T-cell (primary cell): ENCODE measurements at places on chromosomes 3 and 15. TPM values are rescaled to one million over a fixed set of nuclear protein-coding genes. Genes with fewer than 3 reads are reported as not detected.

DNA sequence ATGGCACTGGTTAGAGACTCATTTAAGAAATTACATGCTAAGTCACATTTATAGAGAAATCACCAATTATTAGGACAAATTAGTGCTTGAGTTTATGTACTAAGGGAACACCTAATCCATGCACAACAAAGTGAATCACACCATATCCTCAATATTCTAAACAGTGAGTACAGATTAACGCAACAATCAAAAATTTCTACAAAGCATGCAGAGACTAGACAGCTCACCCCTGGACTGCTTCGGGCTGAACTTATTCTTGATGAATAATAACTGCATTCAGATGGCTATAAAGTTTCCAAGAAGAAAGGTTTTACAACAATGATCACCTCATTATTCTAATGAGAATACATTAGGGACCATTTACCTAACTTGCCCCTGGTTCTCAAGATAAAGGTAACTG lies 66.5 kb downstream of the LRRFIP2 start:
- no peaks in the 10 kb centered on the region for H3K4me1 ChIP-seq
- no peak overlapping the region for H3K27ac ChIP-seq
- DNase-seq = no peak
- no peaks in the 10 kb centered on the region for H3K36me3 ChIP-seq

DNA sequence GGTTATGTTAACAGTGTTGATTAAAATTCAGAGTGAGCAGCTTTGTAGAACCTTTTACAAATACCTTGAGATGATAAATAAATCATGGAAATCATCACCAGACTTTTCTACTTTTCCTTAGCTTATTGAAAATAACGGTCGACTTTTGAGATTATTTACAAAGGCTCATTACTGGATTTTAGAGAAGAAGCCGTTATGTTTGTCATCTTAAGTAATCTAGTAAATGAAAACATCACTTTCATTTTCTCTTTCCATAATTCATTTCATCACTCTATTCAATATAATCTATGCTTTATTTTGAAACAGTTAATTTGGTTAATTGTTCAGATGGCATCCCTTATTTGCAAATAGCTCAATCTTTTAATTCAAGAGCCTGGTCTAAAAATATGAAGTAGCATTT lies 3.6 kb downstream of the PLCL2 start:
- H3K36me3 ChIP-seq = no peaks in the 10 kb centered on the region
- H3K4me1 ChIP-seq = peaks cover 49% of the 10 kb centered on the region
- H3K4me3 ChIP-seq = peak overlapping the region; percentile 44
- no peak for DNase-seq
- no peaks in the 10 kb centered on the region for H3K27me3 ChIP-seq

RARB gene
- not detected for total RNA-seq

DNA sequence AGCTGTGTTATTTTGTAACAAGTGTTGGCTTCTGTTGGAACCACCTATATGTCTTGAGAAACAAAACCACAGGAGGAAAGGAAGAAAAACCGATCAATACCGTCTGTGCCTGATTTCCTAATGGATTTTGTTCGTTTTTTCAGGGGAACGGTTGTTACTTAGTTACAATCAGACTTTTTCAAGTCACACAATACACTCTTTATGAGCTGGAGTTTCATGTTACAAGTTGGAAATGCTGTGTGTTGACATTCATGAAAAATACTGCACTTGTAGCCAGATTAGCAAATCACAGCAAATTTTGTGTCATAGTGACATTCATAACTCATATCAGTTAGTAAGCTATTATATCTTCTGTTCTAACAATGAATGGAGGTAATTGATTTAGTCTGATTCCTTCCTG lies 78.9 kb downstream of the SLTM start:
- H3K4me3 ChIP-seq = no peak overlapping the region
- H3K27ac ChIP-seq = no peak overlapping the region
- no peaks in the 10 kb centered on the region for H3K27me3 ChIP-seq
- DNase-seq = no peak
- no peaks in the 10 kb centered on the region for H3K4me1 ChIP-seq
- peaks cover 10% of the 10 kb centered on the region for H3K36me3 ChIP-seq

LRTM1 gene
- total RNA-seq = not detected

DNA sequence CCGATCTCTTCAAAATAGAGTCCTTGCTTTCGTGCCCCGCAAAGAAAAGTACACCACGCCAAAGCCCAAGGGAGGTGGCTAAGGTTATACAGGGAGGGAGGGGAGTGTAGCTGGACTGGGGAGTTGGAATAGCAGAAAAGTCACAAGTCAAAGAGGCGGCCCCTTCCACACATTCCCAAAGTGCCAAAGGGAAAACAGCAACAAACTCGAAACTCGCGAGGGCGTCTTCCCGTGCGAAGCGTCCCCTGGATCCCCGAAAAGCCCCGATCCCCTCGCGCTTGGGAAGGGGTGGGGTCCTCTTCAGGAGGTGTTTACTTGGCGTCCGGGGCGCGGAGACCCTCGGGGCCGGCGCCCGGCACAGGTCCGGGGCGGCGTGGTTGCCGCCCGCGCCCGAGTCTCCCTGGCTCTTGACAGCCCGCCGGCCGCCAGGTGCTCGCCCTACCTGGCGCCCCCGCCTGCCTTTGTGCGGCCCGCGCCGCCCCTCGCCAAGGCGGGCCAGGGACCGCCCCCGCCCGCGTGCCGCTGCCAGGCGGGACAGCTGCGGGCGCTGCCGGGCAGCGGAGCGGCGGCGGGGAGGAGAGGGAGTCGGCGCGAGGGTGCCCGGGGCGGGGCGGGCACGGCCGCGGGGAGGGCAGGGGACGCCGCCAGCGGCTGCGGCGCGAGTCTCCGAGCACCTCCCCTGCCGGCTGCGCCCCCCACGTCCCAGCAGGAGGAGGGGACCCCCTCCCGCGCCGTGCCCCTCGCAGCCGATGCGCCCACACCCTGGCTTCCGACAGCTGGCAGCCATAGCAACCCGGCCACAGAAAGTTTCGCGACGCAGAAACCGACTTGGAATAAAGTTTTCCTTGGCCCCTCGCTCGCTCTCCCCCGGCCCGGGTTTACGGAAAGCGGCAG lies 966 bp downstream of the MYO1E start:
- H3K27me3 ChIP-seq = peaks cover 7% of the 10 kb centered on the region
- H3K4me3 ChIP-seq = peak overlapping the region; percentile 54
- DNase-seq = no peak
- H3K4me1 ChIP-seq = no peaks in the 10 kb centered on the region

DNA sequence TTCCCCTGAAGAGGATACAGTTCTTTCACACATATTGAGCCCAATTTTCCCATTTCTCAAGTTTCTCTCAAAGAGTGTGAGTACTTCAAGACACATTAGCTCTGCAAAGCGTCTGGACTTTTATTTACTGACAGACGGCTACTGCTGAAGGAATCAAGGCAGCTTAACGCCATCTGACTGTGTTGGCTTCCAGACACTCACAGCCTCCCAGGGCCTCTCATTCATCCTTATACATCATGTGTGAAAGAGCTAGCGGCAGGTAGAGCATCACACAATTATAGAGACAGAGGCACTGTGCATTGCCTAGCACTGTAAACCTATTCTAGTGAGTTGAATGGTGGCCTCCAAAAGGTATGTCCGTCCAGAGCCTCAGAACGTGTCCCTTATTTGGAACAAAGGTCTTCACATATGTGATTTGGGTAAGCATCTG lies 284.1 kb upstream of the STT3B start:
- H3K27me3 ChIP-seq = no peaks in the 10 kb centered on the region
- H3K36me3 ChIP-seq = no peaks in the 10 kb centered on the region
- H3K4me1 ChIP-seq = no peaks in the 10 kb centered on the region
- H3K27ac ChIP-seq = no peak overlapping the region
- DNase-seq = no peak
- H3K4me3 ChIP-seq = no peak overlapping the region

DNA sequence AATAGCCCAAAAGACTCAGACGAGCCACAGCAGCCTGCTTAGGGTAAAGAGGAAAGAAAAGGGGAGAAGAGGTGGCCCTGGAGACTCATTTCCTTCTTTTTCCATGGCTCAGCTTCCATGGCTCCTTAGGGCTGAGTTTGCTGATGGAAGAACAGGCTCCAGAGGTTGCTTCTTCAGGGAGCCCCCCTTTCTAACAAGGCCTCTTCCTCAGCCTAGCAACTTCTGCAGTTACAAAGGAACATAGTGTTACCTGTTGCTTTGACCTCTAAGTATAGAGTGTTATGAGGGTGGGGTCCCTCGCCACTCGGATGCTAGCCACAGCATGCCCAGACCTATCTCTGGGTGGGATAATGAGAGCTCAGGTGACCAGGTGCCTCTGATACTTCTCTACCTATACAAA lies 43.2 kb upstream of the SPESP1 start:
- no peak overlapping the region for H3K27ac ChIP-seq
- DNase-seq = no peak
- H3K4me3 ChIP-seq = no peak overlapping the region

DNA sequence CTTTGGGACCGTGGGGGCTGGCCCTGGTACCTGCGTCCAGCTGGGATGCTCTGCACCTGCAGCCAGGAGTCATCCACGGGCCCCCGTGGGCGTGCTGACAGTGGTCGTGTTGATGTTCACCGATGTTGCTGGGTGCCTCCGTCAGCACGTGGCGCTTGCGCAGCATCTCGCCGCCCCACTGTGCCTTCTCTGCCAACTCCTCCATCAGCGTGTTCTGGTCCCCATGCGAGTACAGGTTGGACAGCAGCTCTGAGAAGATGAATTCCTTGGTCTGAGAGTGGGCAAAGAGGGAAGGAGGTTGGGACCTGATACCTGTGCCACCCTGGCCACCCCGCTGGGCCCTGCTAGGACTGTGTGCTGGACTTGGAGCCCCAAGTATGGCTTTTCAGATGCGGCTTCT lies 61.4 kb downstream of the ADAMTS7 start:
- DNase-seq = no peak
- H3K27me3 ChIP-seq = no peaks in the 10 kb centered on the region
- H3K4me3 ChIP-seq = no peak overlapping the region

DNA sequence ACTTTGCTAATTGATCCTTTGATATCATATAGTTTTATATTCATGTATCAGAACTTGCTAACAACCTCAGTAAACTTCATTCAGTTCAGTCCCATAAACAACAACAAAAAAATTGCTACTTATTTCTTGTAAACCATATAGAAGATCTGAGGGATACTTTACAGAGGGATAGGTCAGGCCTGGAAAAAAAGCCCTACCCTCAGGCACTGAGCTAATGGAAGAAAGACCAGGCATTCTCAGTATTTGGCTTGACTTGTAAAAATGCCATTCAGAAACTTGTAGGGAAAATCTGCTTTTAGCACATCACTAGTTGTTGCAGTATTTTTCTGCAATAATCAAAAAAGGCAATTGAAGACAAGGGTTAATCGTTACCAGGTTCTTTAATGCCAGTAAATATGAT lies 33.1 kb downstream of the ARMC8 start:
- no peaks in the 10 kb centered on the region for H3K27me3 ChIP-seq
- H3K4me3 ChIP-seq = no peak overlapping the region
- peaks cover 4% of the 10 kb centered on the region for H3K4me1 ChIP-seq
- H3K27ac ChIP-seq = no peak overlapping the region
- H3K36me3 ChIP-seq = no peaks in the 10 kb centered on the region

- no peaks in the 10 kb centered on the region for H3K36me3 ChIP-seq
- H3K4me1 ChIP-seq = no peaks in the 10 kb centered on the region
- H3K27me3 ChIP-seq = peaks cover 11% of the 10 kb centered on the region
- H3K4me3 ChIP-seq = no peak overlapping the region
- no peak for DNase-seq
Observed at GRCh38 chr3:10410383-10411002, 89.6 kb upstream of the SEC13 start.

ITIH1 gene
- not detected for total RNA-seq

- no peaks in the 10 kb centered on the region for H3K27me3 ChIP-seq
- H3K4me3 ChIP-seq = no peak overlapping the region
- no peak overlapping the region for H3K27ac ChIP-seq
- no peaks in the 10 kb centered on the region for H3K36me3 ChIP-seq
- DNase-seq = no peak
- no peaks in the 10 kb centered on the region for H3K4me1 ChIP-seq
Observed at GRCh38 chr3:178097576-178097975, 438.7 kb upstream of the KCNMB2 start.

RGMA gene
- 0.15 TPM for total RNA-seq

GPR149 gene
- not detected for total RNA-seq

GRCh38 chr3:53003320-53003719 lies 42.6 kb downstream of the SFMBT1 start:
- no peak for DNase-seq
- H3K4me3 ChIP-seq = no peak overlapping the region
- H3K4me1 ChIP-seq = no peaks in the 10 kb centered on the region

SLC28A1 gene
- not detected for total RNA-seq

WNT5A gene
- 0.13 TPM for total RNA-seq

DNA sequence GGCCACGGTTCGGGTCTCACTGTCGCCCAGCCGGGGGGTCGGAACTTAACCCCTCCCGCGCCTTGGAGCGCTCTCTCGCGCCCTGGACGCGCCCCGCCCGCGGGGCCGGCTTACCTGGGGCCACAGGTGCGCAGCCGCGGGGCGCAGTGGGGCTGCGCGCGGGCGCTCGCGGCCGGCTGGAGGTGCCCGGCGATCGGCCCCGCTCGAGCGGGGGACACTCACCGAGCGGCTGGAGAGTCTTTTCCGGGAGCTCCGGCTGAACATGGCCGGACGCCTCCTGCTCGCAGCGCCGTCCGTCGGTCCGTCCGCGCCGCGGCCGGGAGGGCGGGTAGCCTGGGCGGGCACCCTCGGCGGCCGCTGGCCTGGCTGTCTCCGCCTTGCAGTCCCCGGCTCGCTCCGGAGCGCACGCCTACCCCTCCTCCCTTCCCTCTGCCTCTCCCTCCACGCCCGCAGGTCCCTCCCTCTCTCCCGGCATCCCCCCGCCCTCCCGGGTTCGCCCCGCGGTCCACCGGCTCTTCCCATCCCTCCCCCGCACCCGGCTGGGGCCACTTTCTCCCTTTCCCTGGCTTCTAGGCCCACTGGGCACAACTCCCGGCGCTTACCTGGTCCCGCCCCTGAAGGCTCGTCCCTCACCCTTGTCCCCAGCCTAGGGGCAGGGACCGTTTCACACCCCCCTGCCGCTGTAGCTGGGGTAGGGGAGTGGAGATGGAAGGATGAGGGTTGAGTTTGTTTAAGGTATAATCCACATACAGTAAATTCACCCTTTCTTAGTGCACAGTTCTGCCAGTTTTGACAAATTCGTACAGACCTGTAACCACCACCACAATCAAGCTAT lies 220.1 kb upstream of the PRICKLE2 start:
- H3K36me3 ChIP-seq = no peaks in the 10 kb centered on the region
- H3K4me3 ChIP-seq = no peak overlapping the region
- H3K4me1 ChIP-seq = no peaks in the 10 kb centered on the region
- peaks cover 24% of the 10 kb centered on the region for H3K27me3 ChIP-seq

RPP14 gene
- total RNA-seq = 15.2 TPM
